ENCODE measurements at places on chromosomes 7 and 10.

DNA sequence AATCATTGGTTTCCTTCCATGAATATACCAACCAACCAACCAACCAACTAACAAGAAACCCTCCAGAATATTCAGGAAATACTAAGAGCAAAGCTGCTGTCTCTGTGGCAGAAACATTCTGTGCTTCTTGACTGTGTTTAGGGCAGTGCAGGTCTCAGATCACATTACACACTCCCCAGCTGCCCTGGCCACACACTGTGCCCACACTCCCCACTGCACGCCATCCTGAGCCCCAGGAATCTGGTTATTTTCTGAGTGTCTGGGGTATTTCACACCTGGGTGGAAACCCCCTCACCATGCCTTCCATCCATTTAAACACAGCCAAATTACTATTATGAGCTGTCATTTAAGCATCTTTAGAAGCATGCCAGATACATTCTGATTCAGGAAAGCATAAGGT, 183.7 kb upstream of the ANK3 start:
- no peak for DNase-seq

GRCh38 chr10:102421757-102422512, 1.3 kb downstream of the FBXL15 start:
- no peak for DNase-seq

DNA sequence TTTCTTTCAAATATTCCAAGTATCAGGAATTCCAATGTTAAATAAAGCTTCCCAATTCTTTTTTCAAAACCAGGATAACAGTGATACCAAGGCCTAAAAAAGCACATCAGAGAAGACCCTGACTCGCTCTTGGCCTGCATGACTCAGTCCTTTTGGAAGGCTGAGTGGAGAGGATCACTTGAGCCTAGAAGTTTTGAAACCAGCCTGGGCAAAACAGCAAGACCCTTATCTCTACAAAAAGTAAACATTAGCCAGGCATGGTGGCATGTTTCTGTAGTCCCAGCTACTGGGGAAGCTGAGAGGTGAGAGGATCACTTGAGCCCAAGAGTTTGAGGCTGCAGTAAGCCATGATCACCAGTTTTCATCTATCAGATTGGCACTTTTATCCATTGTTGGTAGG, 18.7 kb downstream of the NFE2L3 start:
- DNase-seq, result no peak

GRCh38 chr10:96902117-96902516, 70.0 kb downstream of the LCOR start:
- DNase-seq, result no peak

- no peak for DNase-seq
Measured at GRCh38 chr10:115118346-115118745, 25.2 kb downstream of the ATRNL1 start.

GRCh38 chr10:114094795-114095194, 51.1 kb downstream of the ADRB1 start:
- DNase-seq, result no peak

DNA sequence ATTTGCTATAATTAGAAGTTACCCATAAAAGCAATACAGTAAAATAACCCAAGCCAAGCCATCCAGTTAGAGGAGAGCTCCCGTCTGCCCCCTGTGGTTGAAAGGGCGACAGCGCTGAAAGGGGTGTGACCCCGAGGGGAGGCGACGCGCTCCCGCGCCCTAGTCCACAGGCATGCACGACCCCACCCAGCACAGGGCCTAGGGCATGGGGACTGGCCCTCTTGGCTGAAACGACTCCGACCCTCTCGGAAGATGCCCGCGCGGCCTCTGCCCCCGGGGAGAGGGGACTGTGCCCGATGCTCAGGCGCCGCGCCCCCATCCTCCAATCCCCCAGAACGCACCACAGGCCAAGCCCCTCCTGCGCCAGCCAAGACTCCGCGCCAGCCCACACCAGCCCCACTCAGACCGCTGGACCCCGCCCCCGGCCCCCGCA, 64.0 kb downstream of the CSGALNACT2 start:
- no peak for DNase-seq

- no peak for DNase-seq
Measured at GRCh38 chr10:59748834-59749233, 4.4 kb downstream of the MRLN start.

DNA sequence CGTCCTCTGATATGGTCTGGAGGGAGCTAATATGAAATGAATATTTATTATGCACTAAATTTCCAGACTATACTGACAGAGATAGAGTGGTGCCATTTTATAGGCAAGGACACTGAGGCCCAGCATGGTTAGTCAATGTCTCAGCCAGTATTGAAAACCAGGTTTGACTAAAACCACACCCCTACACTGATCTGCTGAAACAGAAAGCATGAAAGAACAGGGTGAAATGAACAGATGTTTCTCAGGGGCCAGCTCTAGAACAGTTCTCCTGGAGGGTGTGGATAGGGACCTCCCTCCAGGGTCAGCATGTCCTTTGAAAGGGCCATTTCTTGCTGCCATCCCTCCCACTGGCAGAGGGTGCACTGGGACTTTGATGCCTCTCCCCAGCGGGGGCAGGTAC, 700.5 kb downstream of the GRID1 start:
- DNase-seq, result no peak
